ENCODE measurements at places on chromosomes 7 and 10. TPM values are rescaled to one million over a fixed set of nuclear protein-coding genes. Genes with fewer than 3 reads are reported as not detected.

- no peak for DNase-seq
Measured at GRCh38 chr7:66352071-66352470, 146.9 kb downstream of the TPST1 start.

GRCh38 chr10:55098452-55098851, 297.4 kb upstream of the PCDH15 start:
- DNase-seq = no peak

DNA sequence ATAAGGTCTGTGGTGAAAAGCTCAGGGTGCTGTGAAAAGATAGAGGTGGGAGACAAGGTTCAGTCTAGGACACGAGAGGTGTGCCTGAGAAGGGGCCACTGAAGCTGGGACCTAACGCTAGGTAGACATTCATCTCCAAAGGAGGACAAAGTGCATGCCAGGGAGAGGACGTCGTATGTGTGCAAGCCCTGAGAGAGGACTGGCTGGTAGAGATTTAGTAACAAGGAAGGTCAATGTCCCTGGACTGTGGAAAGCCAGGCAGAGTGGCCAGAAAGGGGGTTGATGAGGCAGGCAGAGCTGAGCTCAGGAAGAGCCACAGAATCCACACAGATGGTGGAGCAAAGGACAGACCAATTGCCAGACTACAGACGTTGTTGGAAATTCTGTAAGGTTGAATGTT, 817.6 kb downstream of the CCSER2 start:
- no peak for DNase-seq

- no peak for DNase-seq
Measured at GRCh38 chr7:147952918-147953317, 637.6 kb upstream of the C7orf33 start.

DNA sequence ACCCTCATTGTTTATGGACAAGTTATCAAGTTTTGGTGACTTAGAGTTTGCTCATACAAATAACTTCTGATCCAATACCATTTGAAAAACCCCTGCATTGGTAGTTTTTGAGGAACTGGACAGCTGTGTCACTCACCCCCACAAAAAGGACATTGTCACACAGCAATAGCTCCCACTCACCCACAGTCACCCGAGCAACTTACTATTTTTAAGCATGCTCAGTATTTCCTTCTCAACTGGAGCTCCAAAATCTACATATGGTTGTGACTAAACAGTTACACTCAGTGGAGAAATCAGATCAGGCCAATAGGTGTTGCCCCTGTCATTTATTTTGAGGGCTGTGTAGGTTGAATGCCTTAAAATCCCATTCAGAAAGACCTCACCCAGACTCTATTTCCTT, 165.2 kb upstream of the AUTS2 start:
- no peak for DNase-seq

DNA sequence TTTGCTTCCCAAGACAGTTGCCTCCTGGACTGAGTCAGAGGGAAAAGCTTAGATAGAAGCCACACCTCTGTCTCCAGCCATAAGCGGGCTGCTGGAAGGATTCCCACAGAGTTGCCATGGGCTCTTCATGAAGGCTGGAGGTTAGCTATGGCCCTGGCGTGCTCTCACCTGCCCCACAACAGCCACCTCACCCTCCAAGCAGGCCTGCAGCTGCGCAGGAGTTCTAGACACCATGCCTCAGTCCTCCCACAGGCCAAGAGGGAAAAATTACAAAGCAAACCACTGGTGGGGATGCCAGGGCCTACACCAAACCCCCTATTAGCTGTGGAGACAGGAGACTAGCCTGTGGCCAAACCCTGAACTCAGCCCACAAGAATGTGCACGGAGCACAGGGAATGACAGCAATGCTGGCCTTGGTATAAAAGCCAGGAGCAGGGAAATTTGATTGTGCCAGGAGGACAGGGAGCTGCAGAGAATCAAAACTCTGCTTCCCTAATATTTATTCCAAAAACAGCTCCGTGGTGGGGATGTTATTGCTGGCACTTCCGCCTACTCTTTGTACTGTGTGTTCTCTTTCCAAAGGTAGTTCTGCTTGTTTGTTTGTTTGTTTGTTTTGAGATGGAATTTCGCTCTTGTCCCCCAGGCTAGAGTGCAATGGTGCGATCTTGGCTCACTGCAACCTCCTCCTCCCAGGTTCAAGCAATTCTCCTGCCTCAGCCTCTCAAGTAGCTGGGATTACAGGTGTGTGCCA, 60.3 kb upstream of the STK17A start:
- DNase-seq = peak; percentile 61

DNA sequence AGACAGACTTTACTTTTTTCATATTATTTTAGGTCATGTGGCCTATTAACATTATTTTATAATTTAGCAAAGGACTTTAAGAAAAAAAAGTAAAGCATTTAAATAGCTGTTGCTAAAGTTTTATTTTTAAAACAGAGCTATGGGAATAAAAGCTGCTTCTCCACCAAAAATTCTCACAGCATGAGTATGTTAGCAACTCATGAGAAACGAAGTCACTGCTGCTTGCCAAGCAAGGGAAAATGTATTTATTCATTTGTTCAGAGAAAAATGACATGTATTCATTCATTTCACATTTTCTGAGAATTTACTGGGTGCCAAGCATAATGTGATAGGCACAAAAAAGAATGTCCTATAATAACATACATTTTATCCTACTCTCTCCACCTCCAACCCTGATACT, 5.1 kb downstream of the LRRC72 start:
- DNase-seq = no peak

DNA sequence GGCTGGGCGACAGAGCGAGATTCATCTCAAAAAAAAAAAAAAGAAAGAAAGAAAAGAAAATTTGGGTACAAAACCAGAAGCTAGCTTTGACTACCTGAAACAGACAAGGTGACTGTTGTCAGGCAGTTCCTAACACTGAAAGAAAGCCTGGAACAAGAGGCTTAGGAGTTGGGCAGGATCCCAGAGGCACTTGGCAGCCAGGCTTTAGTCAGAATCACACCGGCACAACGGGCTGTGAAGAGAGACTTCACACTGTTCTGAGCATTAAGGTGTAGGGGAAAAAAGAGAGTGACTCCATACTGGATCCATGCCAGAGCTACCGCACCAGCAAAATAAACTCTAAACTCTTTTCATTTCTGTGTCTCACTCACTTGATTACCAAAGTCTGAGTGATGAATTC, 130.8 kb downstream of the ZNF467 start:
- DNase-seq = no peak

- no peak for DNase-seq
Measured at GRCh38 chr10:74322565-74322964, 171.5 kb downstream of the ADK start.

Gene ZNF365
- 6.2 TPM for total RNA-seq

Gene RGR
- not detected for total RNA-seq

Gene ITGA8
- total RNA-seq = not detected

Gene PON1
- total RNA-seq = not detected

Gene EXOC4
- total RNA-seq = 61.3 TPM

Gene EPO
- total RNA-seq = not detected

Gene NRG3
- not detected for total RNA-seq

Gene RARRES2
- total RNA-seq = 9.4 TPM

Gene TRAPPC14
- 21.8 TPM for total RNA-seq

Gene TFEC
- total RNA-seq = not detected
